ENCODE measurements at places on chromosomes 4 and X. TPM values are rescaled to one million over a fixed set of nuclear protein-coding genes. Genes with fewer than 3 reads are reported as not detected.

- H3K4me1 ChIP-seq: no peaks in the 10 kb centered on the region
- H3K36me3 ChIP-seq: peaks cover 2% of the 10 kb centered on the region
- H3K27ac ChIP-seq: no peak overlapping the region
Observed at GRCh38 chr4:52939325-52939724, 77.2 kb downstream of the RASL11B start.

The NHS gene
- 1.2 TPM for total RNA-seq

The PCDH10 gene
- total RNA-seq: not detected

DNA sequence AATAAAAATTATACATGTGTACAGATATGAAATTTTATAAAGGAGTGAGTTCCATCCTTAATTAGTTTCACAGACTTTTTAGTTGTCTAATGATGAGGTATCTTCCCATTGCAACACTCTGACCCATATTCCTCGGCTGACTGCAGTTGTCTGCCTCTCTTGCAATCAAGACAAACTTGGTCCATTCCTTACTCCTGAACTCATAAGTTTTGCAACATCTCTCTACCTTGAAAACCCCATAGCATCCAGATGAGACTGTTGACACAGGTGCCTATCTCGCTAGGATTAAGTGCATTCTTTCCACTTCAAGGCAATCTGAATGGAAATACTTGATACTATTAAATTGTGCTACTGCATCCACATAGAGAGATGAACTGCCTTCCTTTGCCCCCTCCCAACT is 2.3 kb downstream of the XKRX start:
- H3K36me3 ChIP-seq: peaks cover 3% of the 10 kb centered on the region
- H3K4me3 ChIP-seq: no peak overlapping the region
- H3K4me1 ChIP-seq: peaks cover 13% of the 10 kb centered on the region
- H3K27me3 ChIP-seq: no peaks in the 10 kb centered on the region
- DNase-seq: no peak
- no peak overlapping the region for H3K27ac ChIP-seq

The ZNF711 gene
- total RNA-seq: 0.42 TPM

DNA sequence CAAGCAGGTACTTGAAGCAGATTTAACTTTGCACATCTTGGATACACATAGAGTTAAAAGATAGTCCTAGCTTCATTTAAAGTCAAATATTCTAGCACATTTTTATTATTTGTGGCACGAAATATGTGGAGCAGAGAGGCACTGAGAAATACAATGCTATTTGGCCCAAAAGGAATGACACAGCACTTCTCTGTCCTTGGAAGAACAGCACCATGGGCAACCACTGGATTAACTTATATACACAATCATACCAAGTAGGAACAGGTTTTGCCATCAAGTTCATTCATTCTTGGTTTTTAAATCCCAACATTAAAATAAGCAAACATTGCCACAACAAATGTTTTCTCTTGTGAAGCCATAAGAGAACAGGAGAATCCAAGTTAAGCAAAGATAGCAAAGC is 924 bp upstream of the ENAM start:
- H3K27me3 ChIP-seq: peaks cover 3% of the 10 kb centered on the region
- DNase-seq: no peak
- no peak overlapping the region for H3K4me3 ChIP-seq
- peaks cover 2% of the 10 kb centered on the region for H3K4me1 ChIP-seq
- no peaks in the 10 kb centered on the region for H3K36me3 ChIP-seq

DNA sequence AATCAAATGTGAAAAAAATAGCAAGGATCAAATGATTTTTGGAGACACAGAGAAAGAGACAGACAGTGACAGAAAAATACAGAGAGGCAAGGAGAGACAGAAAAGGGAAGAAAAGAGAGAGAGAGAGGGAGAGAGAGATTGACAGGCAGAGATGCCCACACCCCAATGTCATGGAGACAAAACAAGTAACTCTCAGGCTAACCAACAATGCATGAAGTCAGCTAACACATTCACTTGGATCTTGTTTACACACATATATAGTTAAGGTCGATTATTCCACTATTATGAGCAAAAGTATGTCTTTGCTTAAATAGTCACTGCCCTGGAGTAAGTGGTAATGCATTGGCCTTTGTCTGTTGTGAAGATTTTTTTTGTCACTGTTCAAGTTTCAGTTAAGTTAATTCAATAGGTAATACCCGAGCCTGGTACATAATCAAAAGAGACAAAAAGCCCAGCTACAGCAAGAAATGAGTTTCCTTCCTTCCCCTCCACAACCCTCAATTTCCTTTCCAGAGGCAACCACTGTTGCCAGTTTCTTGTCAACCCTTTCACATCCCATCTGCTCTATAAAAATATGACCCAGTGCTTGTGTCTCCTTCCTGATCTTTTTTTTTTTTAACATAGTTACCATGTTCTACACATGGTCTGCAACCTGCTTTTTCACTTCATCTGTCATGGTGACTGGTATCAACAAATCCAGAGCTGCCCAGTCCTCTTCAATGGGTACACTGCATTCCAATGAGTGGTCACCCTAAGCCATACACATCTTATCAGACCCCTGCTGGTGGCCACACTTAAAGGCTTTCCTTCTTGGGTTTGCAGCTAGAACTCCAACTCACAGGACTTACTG is 52.1 kb downstream of the PROM1 start:
- no peak for DNase-seq
- H3K27ac ChIP-seq: no peak overlapping the region
- H3K36me3 ChIP-seq: no peaks in the 10 kb centered on the region

The SERTM2 gene
- total RNA-seq: not detected

The SRPX2 gene
- total RNA-seq: not detected

GRCh38 chr4:107044170-107044569 is 8.1 kb upstream of the DKK2 start:
- no peaks in the 10 kb centered on the region for H3K36me3 ChIP-seq
- H3K27me3 ChIP-seq: peaks cover 9% of the 10 kb centered on the region
- H3K4me1 ChIP-seq: no peaks in the 10 kb centered on the region
- no peak overlapping the region for H3K4me3 ChIP-seq

The TCP11X2 gene
- total RNA-seq: not detected

DNA sequence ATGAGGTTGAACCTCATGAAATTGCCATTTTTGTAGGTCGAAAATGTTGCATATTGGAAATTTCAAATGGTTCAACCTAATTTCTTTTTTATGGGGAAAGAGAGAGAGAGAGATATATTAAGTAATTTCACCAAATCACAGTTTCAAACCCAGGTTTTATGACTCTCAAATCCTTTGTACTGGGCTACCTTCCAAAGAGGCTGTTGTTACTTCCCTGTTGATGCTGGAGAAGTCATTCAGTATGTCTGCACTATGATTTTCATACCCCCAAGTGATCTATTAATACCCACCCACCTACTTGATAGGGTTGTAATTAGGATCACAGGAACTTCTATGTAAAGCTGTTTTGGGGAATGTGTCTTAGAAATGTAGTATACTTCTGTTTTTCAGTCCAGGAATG is 109.9 kb downstream of the ZNF330 start:
- DNase-seq: no peak
- H3K36me3 ChIP-seq: no peaks in the 10 kb centered on the region
- H3K4me3 ChIP-seq: no peak overlapping the region
- no peak overlapping the region for H3K27ac ChIP-seq
- peaks cover 39% of the 10 kb centered on the region for H3K27me3 ChIP-seq

GRCh38 chr4:47705326-47705981 is 132.4 kb downstream of the CORIN start:
- DNase-seq: no peak
- no peaks in the 10 kb centered on the region for H3K36me3 ChIP-seq
- no peaks in the 10 kb centered on the region for H3K4me1 ChIP-seq
- no peak overlapping the region for H3K27ac ChIP-seq
- no peak overlapping the region for H3K4me3 ChIP-seq
- H3K27me3 ChIP-seq: peaks cover 26% of the 10 kb centered on the region

The AMOT gene
- total RNA-seq: 0.69 TPM

GRCh38 chr4:94534401-94535312 is 82.9 kb downstream of the PDLIM5 start:
- peaks cover 2% of the 10 kb centered on the region for H3K4me1 ChIP-seq
- no peaks in the 10 kb centered on the region for H3K36me3 ChIP-seq
- no peak for DNase-seq
- H3K4me3 ChIP-seq: no peak overlapping the region

The JCHAIN gene
- not detected for total RNA-seq

The MAP7D2 gene
- 0.12 TPM for total RNA-seq

- no peaks in the 10 kb centered on the region for H3K27me3 ChIP-seq
- peak overlapping the region; percentile 19 for H3K4me3 ChIP-seq
- peaks cover 29% of the 10 kb centered on the region for H3K4me1 ChIP-seq
- no peak overlapping the region for H3K27ac ChIP-seq
Observed at GRCh38 chrX:64850371-64851082, 125.7 kb downstream of the ZC4H2 start.

- H3K27me3 ChIP-seq: peaks cover 4% of the 10 kb centered on the region
- H3K36me3 ChIP-seq: no peaks in the 10 kb centered on the region
- H3K4me3 ChIP-seq: no peak overlapping the region
Observed at GRCh38 chr4:41125558-41126311, 88.6 kb downstream of the APBB2 start.

The LDOC1 gene
- total RNA-seq: 8.5 TPM

GRCh38 chrX:13599491-13599890 is 30.1 kb downstream of the EGFL6 start:
- H3K4me1 ChIP-seq: no peaks in the 10 kb centered on the region
- no peaks in the 10 kb centered on the region for H3K36me3 ChIP-seq
- H3K27me3 ChIP-seq: no peaks in the 10 kb centered on the region

The COL4A6 gene
- not detected for total RNA-seq

The PRDX4 gene
- total RNA-seq: 43.3 TPM
